ENCODE measurements at places on chromosomes 7 and 10. TPM values are rescaled to one million over a fixed set of nuclear protein-coding genes. Genes with fewer than 3 reads are reported as not detected.

Gene AOC1
- not detected for polyA plus RNA-seq

GRCh38 chr10:31816318-31816717 lies 112.3 kb downstream of the ARHGAP12 start:
- no peak for DNase-seq

- no peak for DNase-seq
These were observed 25.5 kb upstream of the TRIL start for GRCh38 chr7:28983396-28984190.

Gene OR2A7
- 0.22 TPM for polyA plus RNA-seq

- no peak for DNase-seq
These were observed 472.6 kb downstream of the XPNPEP1 start for GRCh38 chr10:109450702-109451101.

DNA sequence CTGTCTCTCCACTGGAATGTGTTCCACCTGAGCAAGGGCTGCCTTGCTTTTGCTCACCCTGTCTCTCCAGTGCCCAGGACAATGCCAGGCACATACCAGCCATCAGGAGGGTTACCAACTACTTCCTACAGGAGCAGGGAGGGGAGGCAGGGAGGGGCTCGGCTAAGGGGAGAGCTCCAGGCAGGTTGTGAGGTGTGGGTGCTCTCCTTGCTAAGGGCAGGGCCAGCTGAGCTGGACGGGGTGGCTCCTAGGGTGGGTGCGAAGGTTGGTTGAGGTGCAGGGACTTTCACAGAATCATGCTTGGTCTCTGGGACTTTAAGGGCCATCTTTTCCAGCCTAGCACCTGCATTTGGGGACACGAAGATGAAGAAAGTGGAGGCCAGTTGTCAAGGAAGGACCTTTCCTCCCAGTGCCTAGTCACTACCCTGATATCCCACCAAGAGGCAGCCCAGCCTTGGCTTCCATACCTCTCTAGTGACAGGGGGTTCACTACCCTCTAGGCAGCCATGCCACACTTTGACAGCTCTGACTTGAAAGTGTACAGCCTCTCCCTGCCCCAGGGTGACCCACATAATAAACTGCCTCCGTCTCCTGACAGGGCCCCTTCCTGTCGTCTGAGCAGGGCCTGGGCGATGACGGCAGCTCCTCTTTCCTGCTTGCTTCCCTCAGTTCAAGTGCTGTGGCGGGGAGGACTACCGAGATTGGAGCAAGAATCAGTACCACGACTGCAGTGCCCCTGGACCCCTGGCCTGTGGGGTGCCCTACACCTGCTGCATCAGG lies 46.5 kb downstream of the TSPAN15 start:
- no peak for DNase-seq

DNA sequence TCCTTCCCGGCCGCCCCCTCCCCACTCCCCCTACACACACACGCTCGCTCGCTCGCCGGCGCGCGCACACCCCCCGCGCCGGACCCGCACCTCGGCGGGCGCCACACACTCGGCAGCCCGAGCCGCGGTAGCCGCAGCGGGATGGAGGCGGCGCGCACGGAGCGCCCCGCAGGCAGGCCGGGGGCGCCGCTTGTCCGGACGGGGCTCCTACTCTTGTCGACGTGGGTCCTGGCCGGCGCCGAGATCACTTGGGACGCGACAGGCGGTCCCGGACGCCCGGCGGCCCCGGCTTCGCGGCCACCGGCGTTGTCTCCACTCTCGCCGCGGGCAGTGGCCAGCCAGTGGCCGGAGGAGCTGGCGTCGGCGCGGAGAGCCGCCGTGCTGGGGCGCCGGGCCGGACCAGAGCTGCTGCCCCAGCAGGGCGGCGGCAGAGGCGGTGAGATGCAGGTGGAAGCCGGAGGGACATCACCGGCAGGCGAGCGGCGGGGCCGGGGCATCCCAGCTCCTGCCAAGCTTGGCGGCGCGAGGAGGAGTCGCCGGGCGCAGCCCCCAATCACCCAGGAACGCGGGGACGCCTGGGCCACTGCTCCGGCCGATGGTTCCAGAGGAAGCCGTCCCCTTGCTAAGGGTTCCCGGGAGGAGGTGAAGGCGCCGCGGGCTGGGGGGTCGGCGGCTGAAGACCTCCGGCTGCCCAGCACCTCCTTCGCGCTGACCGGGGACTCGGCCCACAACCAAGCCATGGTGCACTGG lies at the start of gene SORCS3:
TSS of gene SORCS3 (plus strand) at position 104 of the 750 bp plus-strand sequence.
- DNase-seq, result no peak

Gene ZNF273
- 10.4 TPM for polyA plus RNA-seq

Gene MOGAT3
- not detected for polyA plus RNA-seq

DNA sequence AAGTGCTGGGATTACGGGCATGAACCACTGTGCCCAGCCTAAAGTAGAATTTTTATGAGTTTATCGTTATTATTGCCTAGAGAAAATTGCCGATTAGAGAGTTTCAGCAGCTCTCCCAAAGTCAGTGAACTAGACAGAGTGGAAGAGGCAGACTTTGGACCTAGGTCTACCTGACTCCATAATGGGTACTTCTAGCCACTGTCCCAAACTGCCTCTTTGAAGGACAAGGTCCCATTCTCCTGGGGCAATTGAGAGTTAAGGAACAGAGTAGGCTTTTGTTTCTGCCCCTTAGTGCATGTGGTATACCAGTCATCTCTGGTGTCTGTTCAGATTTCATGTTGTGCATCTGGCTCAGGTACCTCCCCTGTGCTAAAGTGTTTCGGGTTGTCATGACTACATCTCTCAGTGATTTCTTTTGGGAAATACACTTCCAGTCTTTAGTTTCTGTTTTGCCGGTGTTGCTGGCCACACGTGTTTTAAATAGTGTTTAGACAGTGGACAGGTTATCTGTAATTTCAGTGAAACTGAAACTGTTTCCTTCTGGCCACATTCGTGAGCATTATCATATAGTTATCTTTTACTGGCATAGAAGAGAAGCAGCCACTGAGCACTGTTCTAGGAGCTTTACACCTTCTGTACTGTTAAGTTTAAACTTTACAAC lies 4.7 kb downstream of the TMEM236 start:
- peak; percentile 53 for DNase-seq

DNA sequence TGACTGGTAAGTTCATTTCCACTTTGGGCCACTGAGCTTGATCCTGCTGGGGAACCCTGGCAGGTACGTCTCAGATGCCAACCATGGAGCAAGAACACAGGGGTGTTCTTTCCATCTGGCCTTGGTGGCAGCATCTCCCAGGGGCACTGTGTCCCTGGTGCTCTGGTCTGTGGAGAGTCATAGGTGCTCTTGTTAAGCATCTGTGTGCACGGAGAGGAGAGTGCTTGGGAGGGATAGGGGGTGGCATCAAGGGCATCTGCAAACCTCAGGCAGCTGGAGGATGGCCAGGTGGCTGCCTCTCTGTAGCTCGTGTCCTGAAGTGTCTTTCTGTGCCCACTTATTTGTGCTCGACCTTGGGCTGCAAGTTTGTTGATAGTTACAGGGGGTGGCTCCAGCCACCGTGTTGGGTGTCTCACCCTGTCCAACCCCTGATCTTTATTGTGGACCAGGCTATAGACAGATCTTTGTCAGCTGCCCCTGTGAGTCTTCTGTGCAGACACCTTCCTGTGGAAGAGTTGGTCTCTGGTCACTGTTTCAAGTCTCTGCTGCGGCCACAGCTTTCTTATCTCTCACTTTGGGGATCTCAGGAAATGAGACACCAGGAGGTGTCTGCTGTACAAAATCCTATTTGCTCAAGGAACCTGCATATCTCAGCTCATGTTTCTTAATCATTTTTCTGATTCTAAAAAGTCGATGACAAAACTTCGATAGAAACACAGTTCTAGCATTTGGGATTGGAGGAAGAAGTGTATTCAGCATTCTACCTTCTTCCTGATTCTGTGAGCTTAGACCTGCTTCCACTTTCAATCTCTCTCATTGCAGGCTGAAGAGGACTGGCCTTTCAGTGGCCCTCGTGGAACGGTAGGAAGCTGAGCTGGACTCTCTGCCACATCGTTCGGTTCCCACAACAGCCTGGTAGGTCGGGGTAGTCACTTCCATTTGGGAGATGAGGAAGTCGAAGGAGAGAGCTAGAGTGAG lies 17.2 kb upstream of the GIMAP8 start:
- DNase-seq, result peak; percentile 66

Gene SPDYE2B
- 0.59 TPM for polyA plus RNA-seq

DNA sequence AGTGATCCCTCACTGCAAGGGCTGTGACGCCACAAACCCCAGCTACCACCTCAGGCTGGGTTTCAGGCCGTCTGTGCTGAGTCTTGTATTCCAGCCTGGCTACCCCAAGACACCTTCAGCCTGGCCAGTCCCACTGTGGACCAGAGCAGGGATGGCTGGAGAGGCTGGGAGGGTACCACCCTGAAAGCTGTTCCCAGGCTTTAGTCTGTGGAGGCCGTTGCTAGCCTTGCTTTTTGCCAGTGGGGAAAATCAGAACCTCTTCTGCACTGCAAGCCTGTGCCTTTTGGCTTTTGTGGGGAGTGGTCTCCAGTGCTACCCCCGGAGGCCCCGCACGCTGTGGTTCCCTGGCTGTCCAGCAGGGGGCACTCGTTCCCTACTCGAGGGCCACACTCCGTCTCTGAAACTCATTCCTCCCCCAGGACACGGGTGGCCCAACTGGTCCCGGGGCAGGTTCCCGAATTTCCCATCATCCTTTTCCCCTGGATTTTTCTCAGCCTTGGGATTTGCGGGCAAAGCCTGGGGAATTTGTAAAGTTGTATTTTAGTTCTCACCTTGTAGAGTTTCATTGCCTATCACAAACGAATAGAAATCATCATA lies 128.4 kb upstream of the BTBD16 start:
- no peak for DNase-seq

- DNase-seq, result no peak
These were observed 627.0 kb upstream of the CNTNAP2 start for GRCh38 chr7:145489609-145490008.

Gene VSTM2A
- not detected for polyA plus RNA-seq

Gene MRLN
- polyA plus RNA-seq, result not detected

Gene COL13A1
- not detected for polyA plus RNA-seq

Gene CCDC146
- polyA plus RNA-seq, result 0.28 TPM

GRCh38 chr10:77397103-77397502 lies 240.5 kb downstream of the KCNMA1 start:
- DNase-seq, result no peak

Gene ITIH2
- polyA plus RNA-seq, result not detected

DNA sequence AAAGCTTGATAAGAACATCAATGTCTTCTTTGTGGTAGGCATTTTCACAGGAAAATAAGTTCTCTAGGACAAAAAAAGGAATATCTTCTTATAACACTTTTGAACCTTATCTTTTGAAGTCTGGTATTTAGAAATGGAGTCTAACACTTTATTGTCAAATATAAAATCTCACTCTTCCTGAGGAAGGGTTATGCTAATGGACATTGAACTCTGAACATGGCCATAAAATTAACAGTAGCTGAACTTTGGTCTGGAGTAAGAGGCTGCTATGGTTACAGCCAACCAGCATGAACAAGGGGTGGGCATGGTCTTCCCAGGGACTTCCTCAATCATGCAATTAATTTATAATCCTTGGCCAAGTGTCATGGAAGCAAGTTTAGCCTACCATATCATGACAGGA lies at the start of gene CLRN3:
TSS of gene CLRN3 (minus strand) at position 199 of the 400 bp plus-strand sequence. CDS start at position 42, 157 bp downstream.
- no peak for DNase-seq

Gene SLC26A4
- polyA plus RNA-seq, result 0.11 TPM

DNA sequence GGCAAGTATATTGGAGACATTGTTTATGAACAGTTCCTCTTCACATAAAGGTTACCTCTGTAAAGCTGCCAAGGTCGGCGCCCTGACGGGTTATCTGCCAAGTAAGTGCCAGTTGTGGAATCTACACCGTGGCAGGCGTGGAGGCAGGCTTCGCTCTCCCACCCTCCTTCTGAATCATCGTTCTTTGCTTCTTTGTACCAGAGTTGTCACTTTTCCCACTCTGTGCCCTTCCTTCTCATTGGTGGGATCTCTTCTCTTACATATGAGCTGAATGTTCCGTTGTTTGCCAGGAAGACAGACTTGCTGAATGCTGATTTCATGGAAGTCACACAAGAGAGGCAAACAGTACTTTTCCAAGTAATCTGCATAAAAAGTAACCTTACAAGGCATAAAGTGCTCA lies 40.6 kb upstream of the PTPRZ1 start:
- DNase-seq, result no peak

DNA sequence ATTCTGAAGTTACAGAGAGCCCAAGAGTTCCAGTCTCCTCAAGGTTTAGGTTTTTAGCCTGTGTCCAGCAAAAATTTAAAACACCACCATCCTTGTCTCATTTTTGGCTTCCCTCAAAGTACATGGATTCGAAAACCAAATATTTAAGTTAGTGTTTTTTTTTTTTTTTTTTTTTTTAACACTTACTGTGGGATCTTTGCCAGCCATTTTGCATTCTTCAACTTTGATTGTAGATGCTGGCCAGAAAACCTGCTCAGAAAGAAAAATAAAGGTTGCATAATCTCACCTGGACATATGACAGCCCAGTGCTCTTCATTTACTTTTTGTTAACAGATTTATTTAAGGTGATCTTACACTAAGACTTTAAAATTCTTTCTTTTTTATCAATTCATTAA lies 91.6 kb downstream of the SEMA3C start:
- DNase-seq, result no peak

GRCh38 chr10:1957057-1957456 lies 219.7 kb upstream of the ADARB2 start:
- no peak for DNase-seq

GRCh38 chr7:71237945-71238344 lies 106.0 kb downstream of the GALNT17 start:
- no peak for DNase-seq

DNA sequence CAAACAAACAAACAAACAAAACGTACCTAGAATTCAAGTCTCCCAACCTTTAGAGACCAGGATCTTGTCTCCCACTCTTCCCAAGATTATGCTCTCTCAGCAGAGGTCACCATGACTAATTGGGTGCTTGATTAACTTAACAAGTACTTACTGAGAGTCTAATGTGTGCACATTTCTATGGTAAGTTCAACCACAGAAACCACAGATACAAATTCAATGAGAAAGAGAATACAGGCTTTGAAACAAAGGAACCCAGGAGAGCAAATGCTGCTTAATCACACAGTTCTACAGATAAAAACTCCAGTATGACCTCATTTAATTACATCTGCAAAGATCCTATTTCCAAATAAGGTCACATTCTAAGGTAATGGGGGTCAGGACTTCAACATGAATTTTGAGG lies 142.8 kb downstream of the DNAJC1 start:
- DNase-seq, result peak; percentile 3

Gene ACBD7
- polyA plus RNA-seq, result not detected

Gene SPDYE6
- polyA plus RNA-seq, result 1.3 TPM

DNA sequence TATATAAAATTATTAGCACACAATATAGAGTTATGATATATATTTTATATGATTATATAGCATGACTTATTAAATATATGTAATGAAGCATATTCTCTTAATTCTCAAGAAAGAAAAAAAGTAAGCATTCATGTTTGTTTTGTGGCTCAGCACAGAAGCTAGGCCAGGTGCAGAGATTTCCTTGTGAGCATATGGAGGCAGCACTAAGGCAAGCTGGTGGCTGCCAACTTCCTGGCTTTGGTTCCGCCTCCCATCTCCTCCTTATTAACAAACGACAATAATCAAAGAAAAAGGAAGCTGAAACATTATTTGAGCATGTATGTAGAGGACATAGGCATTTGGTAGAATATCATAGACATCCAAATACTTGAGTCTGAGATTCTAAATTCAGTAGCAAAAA lies 130.3 kb downstream of the ST7 start:
- DNase-seq, result no peak

- no peak for DNase-seq
These were observed 5.9 kb upstream of the HERPUD2 start for GRCh38 chr7:35700865-35701264.

GRCh38 chr10:5476918-5477525 lies 22.3 kb downstream of the CALML5 start:
- no peak for DNase-seq

Gene ABLIM1
- 27.2 TPM for polyA plus RNA-seq

- DNase-seq, result no peak
These were observed 22.7 kb downstream of the FAM53B start for GRCh38 chr10:124721330-124722045.

All from GM12878 (cell line).